RCC 7860 (cell line): ENCODE measurements at places on chromosomes 12 and 14.
A peak's percentile ranks its signal among the peaks of the same experiment; 100 is the strongest.

GRCh38 chr12:18851271-18851670 is 113.4 kb downstream of the CAPZA3 start:
- DNase-seq = no peak

- no peak for DNase-seq
These were observed 1.1 kb downstream of the CLECL1 start for GRCh38 chr12:9731797-9732196.

DNA sequence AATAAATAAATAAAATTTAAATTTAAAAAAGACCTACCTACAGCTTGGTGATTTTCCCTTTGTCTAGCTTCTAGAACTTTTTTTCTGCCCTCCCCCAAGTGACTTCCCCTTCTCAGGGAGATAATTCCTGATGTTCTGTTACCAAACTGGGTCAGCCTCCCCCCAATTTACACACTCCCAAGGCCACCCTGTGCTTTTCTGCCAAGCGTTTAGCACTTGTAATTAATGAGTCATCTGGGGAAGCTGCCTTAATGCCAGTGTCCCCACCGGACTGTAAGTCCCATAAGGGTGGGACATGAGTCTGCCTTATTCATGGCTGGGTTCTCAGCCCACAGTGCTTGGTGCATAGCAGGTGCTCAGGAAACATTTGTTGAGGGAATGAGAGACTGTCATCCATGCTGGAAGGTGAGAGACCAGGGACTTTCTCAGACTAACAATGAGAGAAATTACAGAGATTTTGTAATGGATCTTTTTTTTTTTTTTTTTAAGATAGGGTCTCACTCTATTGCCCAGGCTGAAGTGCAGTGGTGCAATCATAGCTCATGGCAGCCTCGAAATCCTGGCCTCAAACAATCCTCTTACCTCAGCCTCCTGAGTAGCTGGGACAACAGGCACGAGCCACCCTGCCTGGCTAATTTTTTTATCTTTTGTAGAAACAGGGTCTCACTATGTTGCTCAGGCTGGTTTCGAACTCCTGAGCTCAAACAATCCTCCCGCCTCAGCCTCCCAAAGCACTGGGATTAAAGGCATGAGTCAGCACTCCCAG is 106.8 kb downstream of the PHETA1 start:
- no peak for DNase-seq

DNA sequence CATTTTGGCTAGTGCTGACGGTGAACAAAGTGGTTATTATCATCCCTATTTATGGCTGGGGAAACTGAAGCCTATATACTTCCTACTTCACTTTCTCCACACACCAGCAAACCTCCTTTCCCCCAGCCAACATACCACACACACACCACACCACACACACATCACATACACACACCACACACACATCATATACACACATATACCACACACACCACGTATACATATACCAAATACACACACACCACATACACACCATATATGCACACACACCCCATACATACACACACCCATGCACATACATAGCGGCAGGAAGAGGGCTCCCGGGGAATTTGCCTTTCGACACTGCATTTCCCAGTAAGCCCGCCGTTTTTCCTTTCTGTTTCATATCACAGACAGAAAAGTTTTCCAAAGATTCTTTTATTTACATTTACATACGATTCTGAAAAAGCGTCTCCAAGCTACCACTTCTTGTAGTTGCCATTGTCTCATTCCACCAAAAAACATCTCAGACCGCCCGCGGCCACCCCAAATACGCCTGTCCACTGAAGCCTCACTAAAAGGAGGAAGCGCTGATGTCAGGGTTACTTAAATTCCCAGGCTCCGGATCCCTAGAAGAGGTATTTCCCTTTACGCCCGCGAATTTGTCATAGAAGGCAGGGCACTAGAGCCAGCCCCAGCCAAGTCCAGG is 823 bp upstream of the RAB5B start:
- DNase-seq = no peak

DNA sequence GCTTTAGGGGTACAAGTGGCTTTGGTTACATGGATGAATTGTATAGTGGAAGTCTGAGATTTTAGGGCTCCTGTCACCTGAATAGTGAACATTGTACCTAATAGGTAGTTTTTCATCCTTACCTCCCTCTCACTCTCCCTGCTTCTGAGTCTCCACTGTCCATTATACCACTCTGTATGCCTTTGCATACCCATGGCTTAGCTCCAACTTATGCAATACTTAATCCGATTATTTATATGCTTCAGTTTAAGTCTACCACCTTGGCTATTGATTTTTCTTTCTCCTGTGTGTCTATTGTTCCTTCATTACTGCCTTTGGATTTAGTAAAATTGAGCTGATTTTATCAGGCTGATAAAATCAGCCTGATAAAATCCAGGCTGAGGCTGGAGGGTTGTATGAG is 30.5 kb upstream of the C12orf71 start:
- no peak for DNase-seq

- DNase-seq = no peak
These were observed 1.5 kb downstream of the ATP2B1 start for GRCh38 chr12:89706986-89707702.

DNA sequence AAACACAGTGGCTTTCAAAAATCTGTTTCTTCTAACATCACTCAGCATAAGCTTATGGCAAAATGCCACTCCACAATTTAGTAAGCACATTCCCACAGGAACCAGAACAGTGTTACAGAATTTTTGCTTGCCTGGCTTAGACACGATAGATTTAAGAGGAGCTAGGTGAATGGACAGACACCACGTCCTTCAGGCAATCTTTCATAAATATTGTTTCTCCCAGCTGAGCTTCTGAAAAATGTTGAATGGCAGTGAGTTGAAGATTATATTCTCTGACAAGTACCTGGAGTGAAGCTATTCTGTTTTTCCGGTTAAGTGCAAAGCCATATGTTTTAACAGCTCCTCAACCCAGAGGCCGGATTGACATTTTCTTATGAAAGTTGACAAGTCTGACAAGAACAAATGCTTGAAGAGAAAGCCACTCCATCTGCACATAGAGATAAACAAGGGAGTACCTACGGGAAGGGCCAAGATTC is 102.0 kb downstream of the FSCB start:
- DNase-seq = no peak

GRCh38 chr14:34453226-34453625 is 8.8 kb downstream of the SPTSSA start:
- no peak for DNase-seq

- DNase-seq = no peak
These were observed 118.3 kb downstream of the ETV6 start for GRCh38 chr12:11767798-11768197.

DNA sequence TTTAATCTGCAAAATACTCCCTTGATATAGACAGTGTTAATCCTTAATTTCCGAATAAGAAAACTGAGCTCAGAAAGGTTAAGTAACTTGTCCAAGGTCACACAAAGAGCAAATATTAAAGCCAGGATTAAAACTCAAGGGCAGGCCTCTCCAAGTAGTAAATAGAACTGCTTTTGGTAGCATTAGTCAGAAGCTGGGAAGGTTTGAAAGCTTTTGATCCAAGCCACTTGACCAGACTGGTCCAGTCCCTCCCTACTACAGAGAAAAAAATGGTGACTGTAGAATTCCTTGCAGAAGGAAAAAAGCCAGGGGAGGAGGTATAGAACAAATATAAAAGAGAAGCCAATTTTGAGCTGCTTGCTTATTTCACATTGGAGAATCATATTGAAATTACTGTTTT is 111.5 kb downstream of the NT5DC3 start:
- no peak for DNase-seq

- DNase-seq = no peak
These were observed 11.4 kb downstream of the TMEM121 start for GRCh38 chr14:105537580-105538474.

- DNase-seq = no peak
These were observed 115.9 kb downstream of the DERA start for GRCh38 chr12:16027002-16027401.

DNA sequence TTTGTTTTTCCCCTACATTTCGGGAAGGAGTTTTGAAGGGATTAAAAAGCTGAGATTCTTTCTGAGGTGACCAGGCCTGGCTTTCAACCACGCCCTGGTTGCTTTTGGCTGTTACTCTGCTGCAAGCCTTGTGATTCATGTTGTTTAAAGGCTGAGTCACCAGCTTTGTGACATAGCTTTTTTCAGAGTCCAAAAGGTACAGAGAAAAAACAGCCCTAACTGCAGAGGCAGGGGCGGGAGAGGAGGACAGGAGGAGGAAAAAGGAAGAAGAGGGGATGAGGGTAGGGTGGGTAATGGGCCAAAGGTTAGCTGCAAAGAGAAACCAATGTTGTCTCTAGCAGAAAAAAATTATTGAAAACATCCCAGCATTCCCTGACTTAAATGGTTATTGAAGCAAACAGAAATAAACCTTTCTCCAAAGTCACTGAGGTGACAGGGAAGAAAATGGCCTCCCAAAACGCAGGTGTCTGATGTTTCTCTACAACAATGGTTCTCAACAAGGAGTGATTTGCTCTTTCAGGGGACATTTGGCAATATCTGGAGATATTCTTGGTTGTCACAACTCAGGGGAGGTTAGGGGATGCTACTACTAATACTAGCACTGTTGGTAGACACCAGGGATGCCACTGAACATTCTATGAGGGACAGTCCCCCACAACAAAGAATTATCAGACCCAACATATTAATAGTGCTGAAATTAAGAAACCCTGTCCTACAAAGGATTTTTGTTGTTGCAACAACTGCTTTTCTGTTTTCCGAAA is 2.1 kb upstream of the UBC start:
- peak; percentile 88 for DNase-seq

DNA sequence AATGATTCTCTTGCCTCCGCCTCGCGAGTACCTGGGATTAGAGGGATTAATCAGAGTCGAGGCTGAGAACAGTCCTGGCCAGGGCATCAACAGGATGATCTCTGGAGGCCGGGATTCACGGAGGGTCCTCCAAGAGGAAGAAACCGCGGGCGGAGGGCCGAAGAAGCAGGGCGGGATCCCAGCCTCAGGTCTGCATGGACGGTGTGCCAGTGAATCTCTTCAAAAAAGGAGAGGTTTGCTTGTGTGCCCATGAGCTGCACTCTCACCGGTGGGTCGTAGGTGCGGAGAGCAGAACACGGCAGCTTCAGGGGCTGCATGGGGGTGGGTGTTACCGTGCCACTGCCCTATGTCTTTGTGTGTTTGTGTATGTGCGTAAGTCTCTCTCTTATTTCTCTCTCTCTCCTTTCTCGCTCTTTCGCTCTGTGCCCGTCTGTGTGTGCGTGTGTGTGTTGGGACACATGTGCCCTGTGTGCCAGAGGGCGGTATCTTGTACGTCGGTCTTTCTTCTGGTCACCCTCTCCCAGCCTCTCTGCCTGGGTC is 768.2 kb upstream of the ALG10B start:
- no peak for DNase-seq

- no peak for DNase-seq
These were observed 40.6 kb downstream of the SCN8A start for GRCh38 chr12:51631591-51631990.

- no peak for DNase-seq
These were observed 31.8 kb downstream of the PELI2 start for GRCh38 chr14:56149995-56150394.

DNA sequence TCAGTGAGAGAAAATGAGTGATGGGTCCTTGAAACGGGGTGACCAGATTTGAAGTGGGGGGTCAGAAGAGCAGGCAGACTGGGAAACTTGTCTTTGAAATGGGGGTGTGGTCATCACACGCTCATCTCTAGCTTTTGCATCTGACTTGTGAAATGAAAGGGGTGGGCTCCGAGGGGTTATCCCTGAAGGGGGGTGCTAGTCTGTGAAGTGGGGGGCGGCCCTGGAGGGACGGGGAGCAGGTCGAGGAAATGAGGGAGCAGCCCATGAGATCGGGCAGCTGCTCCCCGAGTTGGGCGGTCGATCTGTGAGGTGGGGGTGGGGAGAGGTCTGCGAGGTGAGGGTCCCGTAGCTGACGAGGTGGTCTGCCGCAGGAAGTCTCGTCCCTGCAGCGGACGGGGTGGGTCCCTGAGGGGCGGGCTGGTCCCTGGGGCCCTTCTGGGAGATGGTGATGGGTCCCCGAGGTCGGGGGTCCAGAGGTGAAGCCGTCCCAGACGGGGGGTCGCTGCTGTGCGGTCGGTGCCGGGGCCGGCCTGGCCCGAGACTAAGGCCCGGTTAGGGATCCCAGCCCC is 542 bp downstream of the PXN start:
- no peak for DNase-seq

DNA sequence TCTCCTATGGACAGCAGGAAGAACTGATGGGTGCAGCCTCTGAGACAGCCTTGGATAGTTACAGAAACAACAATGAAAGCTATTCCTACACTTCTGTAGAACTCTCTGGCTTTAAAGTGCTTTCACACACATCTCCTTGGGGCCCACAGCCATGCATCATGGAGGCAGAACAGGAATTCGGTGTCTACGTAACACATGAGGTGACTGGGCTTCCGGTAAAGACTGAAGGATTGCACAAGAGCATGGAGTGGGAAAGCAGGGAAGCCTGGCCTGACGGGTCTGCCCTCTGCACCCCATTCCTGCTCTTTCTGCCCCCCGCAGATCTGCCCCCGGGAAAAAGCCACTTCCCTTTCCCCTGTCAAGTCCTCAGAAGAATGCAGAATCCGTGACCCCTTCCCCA is 82.6 kb downstream of the VWF start:
- no peak for DNase-seq

- peak; percentile 30 for DNase-seq
These were observed 19.3 kb downstream of the BRF1 start for GRCh38 chr14:105281371-105282097.

GRCh38 chr14:58659061-58659460 is 21.3 kb downstream of the DACT1 start:
- no peak for DNase-seq

DNA sequence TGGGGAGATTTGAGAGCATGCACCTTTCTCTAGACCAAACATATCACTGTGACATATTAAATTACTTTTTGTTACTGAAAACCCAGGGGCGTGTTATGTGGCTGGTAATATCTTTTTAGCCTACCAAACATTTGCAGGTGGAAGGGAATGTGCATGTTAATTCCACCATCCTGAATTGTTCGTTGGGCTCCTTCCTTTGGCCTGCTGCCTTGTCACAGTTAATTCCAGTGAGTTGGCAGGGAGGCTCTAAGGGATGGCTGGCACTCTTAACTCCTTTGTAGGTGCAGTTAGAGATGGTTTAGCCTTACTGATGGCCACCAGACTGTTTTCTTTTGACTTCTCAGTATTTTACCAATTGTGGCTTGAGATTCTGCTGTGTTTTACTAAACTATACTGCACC is 64.5 kb downstream of the DIP2B start:
- DNase-seq = no peak

DNA sequence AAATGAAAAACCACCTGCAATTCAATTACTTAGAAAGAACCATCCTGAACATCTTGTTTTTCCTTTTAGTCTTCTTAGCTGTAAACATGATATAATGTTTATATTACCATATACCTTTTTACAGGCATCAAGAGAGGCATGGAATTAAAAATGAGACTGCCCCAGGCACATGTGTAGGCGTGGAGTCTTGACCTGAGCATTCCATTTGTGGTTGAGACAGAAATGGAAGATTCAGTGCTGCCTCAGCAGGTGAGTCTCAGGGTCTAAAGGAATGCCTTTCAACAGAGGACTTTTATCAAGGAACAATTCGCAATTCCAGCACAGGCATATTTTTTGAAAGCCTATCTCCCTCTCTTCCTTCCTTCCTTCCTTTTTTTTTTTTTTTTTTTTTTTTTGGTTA is 8.0 kb upstream of the NANOGNB start:
- no peak for DNase-seq
